ENCODE measurements at places on chromosomes 2 and 18.

DNA sequence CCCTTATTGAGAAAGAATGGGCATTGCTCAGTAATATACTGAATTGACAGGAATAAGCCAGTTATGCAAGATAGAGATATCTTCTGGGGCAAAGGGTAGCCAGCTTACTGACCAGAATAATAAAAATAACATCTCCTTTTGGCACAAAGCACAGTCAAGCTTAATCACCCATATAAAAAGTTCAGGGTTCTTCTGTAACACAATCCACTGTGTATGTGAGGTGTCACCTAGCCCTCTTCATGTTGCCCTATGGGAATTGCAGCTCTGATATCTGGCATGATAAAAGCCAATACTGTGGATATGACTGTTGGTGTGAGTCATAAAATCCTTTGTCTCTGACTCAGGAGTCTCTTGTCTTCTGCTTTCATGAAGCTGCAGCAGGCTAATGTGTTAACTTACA lies 90.8 kb downstream of the DSEL start:
- DNase-seq: no peak

DNA sequence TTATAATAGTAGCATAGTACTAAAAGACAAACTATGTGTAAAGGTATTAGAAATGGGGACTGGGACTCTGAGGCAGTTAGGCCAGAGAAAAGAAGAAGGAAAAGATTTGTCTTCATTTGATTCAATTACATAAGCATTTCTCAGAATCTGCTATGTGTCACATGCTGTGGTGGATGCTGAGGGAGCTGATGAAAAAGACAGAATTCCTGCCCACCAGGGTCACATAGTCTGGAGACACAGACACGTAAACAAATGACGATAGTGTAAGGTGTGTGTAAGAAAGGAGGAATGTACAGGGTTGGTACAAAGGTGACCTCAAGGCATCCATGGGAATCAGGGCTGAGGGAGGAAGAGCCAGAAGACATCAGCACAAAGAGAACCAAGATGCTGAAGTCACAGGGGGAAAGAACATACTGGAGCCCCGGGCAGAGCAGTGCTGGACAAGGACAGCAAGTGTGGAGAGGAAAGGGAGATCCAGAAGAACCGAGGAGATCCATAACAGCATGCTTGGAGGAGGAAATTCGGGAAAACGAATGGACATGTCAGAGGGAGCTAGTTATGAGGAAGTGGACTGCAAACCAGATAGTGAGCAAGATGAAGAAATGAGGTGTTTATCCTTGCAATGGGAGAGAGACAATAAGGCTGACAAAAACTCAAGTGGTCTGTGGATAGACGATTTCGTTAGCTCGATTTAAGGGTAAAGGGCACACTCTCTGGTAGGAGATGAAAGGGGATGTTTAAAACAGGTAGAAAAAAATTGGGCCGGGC lies 1.2 kb upstream of the MAPRE3 start:
- DNase-seq: no peak

DNA sequence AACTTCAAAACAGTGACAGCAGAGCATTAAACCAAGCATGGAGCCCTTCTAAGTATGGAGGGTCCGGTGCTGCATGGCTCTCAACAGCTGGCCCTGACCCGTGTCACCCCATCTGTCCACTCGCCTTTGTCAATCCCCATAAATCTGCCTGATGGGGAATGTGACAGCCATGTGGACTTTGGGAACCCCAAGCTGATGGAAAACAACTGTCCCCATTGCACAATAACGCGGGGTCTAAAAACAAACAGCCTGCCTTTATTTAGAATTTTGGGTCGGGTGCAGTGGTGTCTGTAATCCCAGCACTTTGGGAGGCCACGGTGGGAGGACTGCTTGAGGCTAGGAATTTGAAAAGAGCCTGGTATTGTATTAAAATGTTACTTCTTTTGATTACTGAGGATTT lies 17.1 kb upstream of the THADA start:
- DNase-seq: no peak

DNA sequence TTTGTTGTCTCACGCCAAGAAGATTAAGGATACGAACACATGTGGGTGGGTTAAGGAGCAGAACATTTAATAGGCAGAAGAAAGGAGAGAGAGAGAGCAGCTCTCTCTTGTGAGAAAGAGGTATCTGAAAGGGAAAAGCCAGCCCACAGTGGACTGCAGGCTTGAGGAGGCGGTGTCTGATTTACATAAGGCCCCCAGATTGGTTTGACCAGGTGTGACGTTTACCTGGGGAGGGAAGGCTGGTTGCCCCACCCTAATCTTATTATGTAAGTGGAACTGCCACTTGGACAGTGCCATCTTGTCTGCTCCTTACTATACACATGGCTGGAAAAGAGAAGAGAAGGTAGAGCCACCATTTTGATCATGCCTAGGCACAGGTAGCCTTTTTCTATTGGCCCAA lies 189.2 kb downstream of the NCK2 start:
- no peak for DNase-seq

GRCh38 chr2:2466534-2466933 lies 135.5 kb upstream of the MYT1L start:
- no peak for DNase-seq

DNA sequence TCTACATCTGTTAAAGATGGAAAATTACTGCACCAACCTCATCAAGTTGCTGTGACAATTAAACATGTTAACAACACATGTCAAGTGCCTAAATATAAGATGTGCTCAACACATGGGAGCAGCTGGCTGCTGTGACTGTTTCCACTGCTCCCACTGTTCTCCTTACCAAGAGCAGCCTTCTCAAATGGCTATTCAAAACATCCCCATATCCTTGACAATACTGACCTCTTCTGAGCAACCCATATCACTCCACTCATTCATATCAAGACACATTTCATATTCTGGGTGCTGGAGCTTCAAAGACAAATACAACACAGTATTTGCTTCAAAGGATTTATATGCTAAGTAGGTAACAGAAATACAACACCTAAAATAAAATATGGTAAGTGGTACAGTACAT lies 60.3 kb downstream of the PIAS2 start:
- peak; percentile 33 for DNase-seq

- DNase-seq: no peak
Observed at GRCh38 chr18:44731530-44732237, 51.0 kb downstream of the SETBP1 start.

DNA sequence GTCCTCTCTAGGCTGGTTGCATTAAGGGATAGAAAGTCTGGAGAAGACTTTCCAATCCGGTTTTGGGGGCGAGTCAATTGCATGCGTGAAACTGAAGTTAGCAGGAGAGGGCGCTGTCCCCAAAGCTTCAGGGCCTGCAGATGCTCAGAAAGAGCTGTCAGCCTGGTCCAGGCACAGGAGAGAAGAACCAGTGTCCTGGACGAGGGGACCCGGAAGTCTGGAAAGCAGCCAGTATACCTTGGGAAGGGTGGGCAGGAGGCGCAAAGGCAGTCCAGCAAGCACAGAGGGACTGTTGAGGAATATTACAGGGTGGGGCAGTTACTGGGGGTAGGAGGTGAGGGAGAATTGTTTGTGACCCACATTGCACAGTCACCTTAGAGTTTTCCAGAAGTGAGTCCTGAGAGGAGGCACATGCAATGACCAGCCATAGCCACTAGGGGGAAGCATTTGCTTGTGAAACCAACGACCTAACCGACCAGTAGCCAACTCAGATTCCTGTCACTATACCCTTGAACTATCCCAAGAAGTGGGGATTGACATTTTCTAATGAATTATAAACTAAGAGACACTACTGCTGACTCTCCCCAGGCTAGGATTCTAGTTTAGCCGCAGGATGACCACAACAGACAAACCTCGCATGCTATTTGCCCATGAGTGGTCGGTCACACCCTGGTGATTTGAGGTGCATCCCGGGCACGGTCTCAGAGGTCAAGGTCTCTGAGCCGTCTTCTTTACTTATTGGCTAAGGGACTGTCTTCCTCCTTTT lies 172.8 kb downstream of the RDH14 start:
- DNase-seq: peak; percentile 22

DNA sequence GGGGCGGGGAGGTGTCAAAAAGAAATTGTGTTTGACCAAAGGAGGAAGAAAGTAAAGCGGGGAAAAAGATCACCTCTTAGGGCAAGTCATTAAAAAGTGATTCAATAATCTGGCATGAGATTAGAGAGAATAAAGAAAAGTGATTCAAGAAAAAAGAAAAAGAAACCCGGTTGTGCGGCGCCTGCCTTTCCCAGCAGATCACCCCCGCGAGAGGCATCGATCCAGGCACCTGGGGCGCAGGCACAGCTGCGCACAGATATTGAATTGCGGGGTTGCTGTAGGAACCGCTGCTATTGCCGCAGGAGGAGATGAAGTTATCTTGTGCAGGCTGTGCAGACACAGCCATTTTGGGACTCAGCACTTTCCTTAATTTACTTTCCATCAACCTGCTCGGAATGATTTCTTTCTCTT lies 71.2 kb downstream of the PLB1 start:
- peak; percentile 53 for DNase-seq

DNA sequence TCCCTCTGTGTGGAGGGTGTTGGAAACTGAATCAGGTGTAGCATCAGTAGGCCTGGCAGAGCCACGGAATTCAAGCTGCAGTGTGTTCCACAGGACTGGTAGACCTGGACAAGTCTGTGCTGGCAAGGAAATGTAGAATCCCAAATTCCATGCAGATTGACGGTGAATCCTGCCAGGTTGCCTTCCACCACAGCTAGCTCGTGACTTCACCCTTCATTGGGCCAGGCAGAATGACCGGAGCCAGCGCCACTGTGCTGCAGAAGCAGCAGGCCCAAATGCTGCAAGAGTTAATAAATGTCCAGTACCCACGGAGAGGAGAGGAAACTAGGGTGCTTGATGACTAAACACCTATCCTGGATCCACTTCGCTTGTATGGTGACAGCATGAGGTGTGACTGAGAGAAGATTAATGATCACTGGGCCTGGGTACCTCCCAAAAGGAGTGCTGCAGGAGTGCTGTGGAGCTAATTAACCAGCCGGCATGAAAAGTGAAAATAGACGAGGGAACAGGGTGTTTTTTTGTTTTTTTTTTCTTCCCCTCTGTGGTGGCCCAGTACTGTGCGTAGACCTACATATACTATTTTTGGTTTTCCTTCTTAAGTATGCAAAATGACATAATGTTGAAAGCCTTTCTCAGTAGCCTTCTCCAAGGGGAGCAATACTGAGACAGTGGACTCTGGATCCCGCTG lies 122.2 kb downstream of the TANC1 start:
- no peak for DNase-seq

GRCh38 chr18:38930881-38931753 lies 1365.5 kb upstream of the CELF4 start:
- DNase-seq: no peak

GRCh38 chr2:173064151-173064805 lies 11.4 kb upstream of the MAP3K20 start:
- no peak for DNase-seq

DNA sequence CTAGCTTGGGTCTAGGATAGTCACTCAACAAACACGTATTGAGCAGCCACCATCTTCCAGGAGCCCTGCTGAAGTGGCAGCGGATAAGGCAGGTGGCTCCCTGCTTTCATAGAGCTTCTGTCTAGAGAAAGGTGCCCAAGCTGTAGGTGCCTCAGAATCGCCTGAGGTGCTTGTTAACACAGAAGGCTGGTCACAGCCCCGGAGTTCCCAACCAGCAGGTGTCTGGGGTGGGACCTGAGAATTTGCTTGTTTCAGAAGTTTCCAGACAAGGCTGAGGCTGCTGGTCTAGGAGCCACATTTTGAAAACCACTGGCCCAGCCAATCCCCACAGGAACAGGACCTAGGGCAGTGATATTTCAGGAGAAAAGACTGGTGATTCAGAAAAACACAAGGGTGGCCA lies 45.3 kb upstream of the SMAD7 start:
- no peak for DNase-seq

GRCh38 chr2:210862283-210863065 lies 306.1 kb downstream of the CPS1 start:
- no peak for DNase-seq

- DNase-seq: no peak
Observed at GRCh38 chr18:42392416-42392815, 437.4 kb downstream of the PIK3C3 start.

DNA sequence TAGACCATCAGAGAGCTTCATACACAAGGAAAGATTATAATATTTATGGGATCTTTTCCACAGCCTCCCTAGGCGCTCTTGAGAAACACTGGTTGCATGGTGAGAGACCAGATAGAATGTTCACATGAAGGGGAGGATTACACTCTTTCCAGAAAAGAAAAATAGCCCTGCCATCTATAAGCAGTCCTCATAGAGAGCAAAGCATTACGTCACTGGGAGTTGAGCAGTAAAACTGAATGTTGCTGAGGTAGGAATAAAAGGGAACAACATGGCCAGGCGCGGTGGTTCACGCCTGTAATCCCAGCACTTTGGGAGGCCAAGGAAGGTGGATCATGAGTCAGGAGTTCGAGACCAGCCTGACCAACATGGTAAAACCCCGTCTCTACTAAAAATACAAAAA lies 1934.3 kb downstream of the SUCLG1 start:
- DNase-seq: no peak

- peak; percentile 27 for DNase-seq
Observed at GRCh38 chr2:113755835-113756354, 547 bp downstream of the SLC35F5 start.

DNA sequence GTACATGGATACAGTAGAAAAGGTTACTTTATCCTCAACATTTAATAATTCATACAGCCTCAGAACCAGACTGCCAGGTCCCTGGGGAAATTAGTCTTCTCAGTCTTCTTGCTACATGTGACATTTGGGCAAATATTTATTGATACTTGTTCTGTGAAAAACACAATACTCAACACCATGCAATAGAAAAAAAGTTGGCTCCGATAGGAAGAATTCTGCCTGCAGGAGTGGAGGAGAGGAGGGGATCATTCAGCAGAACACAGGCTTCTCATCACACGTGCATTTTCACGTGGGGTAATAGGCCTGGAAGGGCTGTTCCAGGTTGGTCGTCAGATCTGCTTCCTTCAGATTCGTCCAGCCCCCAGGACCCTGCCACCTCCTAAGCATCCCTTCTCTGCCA lies 58.4 kb upstream of the ACKR3 start:
- no peak for DNase-seq

- no peak for DNase-seq
Observed at GRCh38 chr18:154151-154550, 4.2 kb upstream of the USP14 start.
